H1 (cell line): ENCODE measurements at places on chromosomes 3 and 15. TPM values are rescaled to one million over a fixed set of nuclear protein-coding genes. Genes with fewer than 3 reads are reported as not detected.

TGM5 gene
- total RNA-seq: not detected in 2 replicates

CLRN1 gene
- 0.35 and 0.59 TPM in 2 replicates for total RNA-seq

POTEB3 gene
- total RNA-seq: not detected in 2 replicates

WDR6 gene
- total RNA-seq: 180 and 187 TPM in 2 replicates

AAGAB gene
- 45.9 and 52.7 TPM in 2 replicates for total RNA-seq

WDR48 gene
- 47.8 and 54.1 TPM in 2 replicates for total RNA-seq

SATB1 gene
- total RNA-seq: 28.0 and 28.4 TPM in 2 replicates

CPN2 gene
- not detected in 2 replicates for total RNA-seq

ASB14 gene
- total RNA-seq: not detected in 2 replicates

PLSCR5 gene
- total RNA-seq: not detected in 2 replicates

GTF2A2 gene
- 137 and 161 TPM in 2 replicates for total RNA-seq

CKMT1B gene
- total RNA-seq: 27.1 and 30.5 TPM in 2 replicates
